Uterus (tissue), 4 donors: ENCODE measurements at places on chromosomes 5 and 9. TPM values are rescaled to one million over a fixed set of nuclear protein-coding genes. Genes with fewer than 3 reads are reported as not detected.

DNA sequence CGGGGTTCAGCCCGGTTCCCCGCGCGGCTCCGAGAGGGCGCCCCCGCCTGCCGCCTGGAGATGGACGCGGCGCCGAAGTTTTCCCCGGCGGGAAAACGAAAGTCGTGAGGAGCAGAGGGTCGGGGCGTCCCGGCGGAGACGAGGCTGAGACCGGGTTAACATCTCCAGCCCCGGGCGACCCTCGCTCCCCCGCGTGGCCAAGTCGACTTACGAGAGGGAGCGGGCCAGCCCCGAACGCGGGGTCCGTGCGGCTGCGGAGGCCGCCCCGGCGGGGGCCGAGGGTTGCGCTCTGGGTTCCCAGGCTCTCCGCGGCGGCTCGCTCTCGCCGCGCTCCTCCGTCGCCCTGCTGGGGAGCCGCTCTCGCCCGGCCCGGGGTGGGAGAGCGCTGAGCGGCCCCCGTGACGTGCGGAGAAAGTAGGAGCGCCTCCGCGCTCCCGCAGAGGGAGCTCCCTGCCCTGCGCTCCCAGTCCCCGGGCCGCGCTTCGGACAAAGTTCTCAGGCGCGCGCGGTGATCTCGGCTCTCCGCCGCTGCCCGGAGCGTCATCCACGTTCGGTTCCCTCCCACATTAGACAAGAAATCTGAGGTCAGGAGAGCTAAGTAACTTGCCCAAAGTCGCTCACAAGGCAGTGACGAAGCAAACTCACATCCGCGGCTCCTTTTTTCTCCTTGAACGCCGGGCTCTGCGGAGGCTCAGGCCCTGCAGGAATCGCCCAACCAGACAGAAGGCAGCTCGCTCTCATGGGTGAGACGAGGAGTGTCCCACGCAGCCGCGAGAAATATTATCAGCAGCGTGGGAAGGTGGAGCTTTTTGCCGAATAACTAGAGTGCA, 1.2 kb upstream of the GCNT4 start:
- H3K36me3 ChIP-seq, result no peaks in the 10 kb centered on the region
- H3K27me3 ChIP-seq, result no peaks in the 10 kb centered on the region
- peak; percentile 46 for DNase-seq
- H3K27ac ChIP-seq, result peak overlapping the region; percentile 96

DNA sequence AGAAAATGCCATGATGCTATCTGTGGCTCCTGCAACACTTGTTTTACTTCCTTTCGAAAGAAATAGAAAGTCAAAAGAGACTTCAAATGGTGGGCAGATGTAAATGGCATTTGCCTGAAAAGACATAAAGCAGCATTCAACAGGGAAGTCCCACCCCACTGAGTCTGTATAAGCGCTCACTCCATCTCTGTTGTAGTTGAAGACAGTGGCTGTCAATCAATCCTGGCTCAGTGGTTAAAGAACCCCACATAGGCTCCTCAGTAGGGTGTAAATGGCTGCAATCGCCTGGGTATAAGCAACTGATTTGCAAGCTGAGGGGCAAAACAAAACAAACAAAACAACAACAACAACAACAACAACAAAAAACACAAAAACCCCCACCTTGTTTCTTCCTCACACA, 158.7 kb downstream of the EFNA5 start:
- H3K27me3 ChIP-seq, result no peaks in the 10 kb centered on the region
- H3K36me3 ChIP-seq, result no peaks in the 10 kb centered on the region
- no peak for DNase-seq
- H3K4me1 ChIP-seq, result no peaks in the 10 kb centered on the region
- no peak overlapping the region for H3K4me3 ChIP-seq

- no peak overlapping the region for H3K4me3 ChIP-seq
- H3K27ac ChIP-seq, result no peak overlapping the region
- H3K27me3 ChIP-seq, result no peaks in the 10 kb centered on the region
These were observed 148.7 kb upstream of the SLC12A2 start for GRCh38 chr5:127934791-127935256.

GRCh38 chr9:126149661-126150060, 177.0 kb upstream of the MVB12B start:
- no peaks in the 10 kb centered on the region for H3K27me3 ChIP-seq
- H3K4me1 ChIP-seq, result no peaks in the 10 kb centered on the region
- H3K36me3 ChIP-seq, result no peaks in the 10 kb centered on the region
- no peak overlapping the region for H3K27ac ChIP-seq
- no peak overlapping the region for H3K4me3 ChIP-seq

DNA sequence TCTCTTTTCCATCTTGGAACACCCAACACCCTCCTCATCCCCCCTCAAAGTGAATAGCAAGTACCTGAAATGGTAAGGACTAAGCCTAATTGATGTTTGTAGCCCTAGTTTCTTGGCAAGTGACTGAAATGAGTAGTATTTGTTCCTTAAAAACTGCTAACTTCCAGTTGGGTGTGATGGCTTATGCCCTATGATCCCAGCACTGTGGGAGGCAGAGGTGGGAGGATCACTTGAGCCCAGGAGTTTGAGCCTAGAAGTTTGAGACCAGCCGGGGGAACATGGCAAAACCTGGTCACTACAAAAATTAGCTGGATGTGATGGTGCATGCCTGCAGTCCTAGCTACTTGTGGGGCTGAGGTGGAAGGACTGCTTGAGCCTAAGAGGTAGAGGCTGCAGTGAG, 44.1 kb downstream of the ZFR start:
- no peak overlapping the region for H3K27ac ChIP-seq
- H3K4me3 ChIP-seq, result no peak overlapping the region

- no peaks in the 10 kb centered on the region for H3K36me3 ChIP-seq
- no peak overlapping the region for H3K27ac ChIP-seq
- no peak overlapping the region for H3K4me3 ChIP-seq
- H3K27me3 ChIP-seq, result no peaks in the 10 kb centered on the region
These were observed 5.3 kb upstream of the ZNF367 start for GRCh38 chr9:96423322-96423984.

GRCh38 chr9:112072721-112073638, 102.1 kb downstream of the SUSD1 start:
- no peak overlapping the region for H3K4me3 ChIP-seq
- H3K27me3 ChIP-seq, result no peaks in the 10 kb centered on the region
- no peak for DNase-seq
- peaks cover 3% of the 10 kb centered on the region for H3K4me1 ChIP-seq

DNA sequence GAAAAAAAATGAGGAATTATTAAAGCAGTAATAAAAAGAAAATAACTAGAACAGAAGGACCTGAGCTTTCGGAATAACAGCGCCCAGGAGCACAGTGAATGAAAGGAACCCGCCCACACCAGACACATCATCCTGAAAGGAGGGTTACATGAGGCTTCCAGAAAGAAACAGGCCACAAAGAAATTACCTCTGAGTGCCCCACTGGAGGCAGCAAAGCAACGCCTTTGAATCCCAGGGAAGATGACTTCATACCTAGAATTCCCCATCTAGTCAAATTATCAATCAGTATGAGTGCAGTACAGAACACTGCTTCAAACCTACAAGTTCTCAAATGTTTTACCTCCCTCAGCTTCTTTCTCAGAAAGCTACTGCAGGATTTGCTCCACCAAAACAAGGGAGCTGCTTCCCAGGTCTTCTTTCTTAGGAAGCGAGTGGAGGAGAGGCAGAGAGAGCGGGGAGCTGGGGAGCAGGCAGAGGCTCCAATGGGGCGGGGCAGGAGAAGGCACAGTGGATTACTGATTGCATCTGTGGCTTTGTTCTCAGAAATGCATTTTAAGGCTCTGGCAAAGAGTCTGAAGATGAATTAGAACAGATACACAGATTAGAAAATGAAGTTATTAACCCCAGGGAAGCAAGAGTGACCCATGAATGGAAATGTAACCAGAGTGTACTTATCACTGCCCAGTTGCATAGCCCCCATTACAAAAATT, 87.1 kb downstream of the SEMA4D start:
- no peaks in the 10 kb centered on the region for H3K27me3 ChIP-seq
- H3K4me3 ChIP-seq, result no peak overlapping the region
- DNase-seq, result no peak
- no peaks in the 10 kb centered on the region for H3K4me1 ChIP-seq
- no peaks in the 10 kb centered on the region for H3K36me3 ChIP-seq

PRR7 gene
- total RNA-seq, result not detected

- DNase-seq, result no peak
- H3K36me3 ChIP-seq, result no peaks in the 10 kb centered on the region
- H3K27me3 ChIP-seq, result no peaks in the 10 kb centered on the region
- no peak overlapping the region for H3K4me3 ChIP-seq
These were observed 63.0 kb downstream of the C5orf15 start for GRCh38 chr5:133905424-133905823.

STKLD1 gene
- 1.7 TPM for total RNA-seq

- DNase-seq, result no peak
- no peaks in the 10 kb centered on the region for H3K36me3 ChIP-seq
- no peak overlapping the region for H3K27ac ChIP-seq
- H3K27me3 ChIP-seq, result peaks cover 25% of the 10 kb centered on the region
- no peak overlapping the region for H3K4me3 ChIP-seq
These were observed 12.0 kb downstream of the LRRC26 start for GRCh38 chr9:137157618-137158415.

GRCh38 chr9:112914524-112914923, 23.8 kb upstream of the SLC46A2 start:
- no peaks in the 10 kb centered on the region for H3K36me3 ChIP-seq
- no peak overlapping the region for H3K4me3 ChIP-seq
- H3K4me1 ChIP-seq, result no peaks in the 10 kb centered on the region
- H3K27me3 ChIP-seq, result no peaks in the 10 kb centered on the region
- no peak for DNase-seq

GPR150 gene
- total RNA-seq, result not detected
